ENCODE measurements at places on chromosomes 2 and 18. TPM values are rescaled to one million over a fixed set of nuclear protein-coding genes. Genes with fewer than 3 reads are reported as not detected.

ACVR2A gene
- 36.3 TPM for total RNA-seq

DNA sequence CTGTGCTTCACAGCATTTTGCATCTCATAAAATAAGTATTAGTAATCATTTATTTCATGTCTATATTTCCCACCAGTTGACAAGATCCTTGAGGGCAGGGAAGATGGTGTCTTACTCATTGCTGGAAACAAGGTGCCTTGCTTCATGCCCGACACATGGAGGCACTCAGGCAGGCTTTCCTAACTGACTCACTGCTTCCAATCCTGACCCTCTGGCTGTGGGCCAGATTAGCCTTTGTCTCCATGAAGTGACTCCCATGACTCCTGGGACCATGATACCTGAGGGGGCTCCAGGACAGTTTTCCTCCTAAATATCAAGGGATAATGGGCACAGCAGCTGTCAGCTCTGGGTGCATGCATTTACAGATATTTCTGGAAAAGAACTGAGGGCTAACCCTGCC, 275.1 kb downstream of the AGPS start:
- no peak for DNase-seq

MAP2 gene
- total RNA-seq: 5.7 TPM

DNA sequence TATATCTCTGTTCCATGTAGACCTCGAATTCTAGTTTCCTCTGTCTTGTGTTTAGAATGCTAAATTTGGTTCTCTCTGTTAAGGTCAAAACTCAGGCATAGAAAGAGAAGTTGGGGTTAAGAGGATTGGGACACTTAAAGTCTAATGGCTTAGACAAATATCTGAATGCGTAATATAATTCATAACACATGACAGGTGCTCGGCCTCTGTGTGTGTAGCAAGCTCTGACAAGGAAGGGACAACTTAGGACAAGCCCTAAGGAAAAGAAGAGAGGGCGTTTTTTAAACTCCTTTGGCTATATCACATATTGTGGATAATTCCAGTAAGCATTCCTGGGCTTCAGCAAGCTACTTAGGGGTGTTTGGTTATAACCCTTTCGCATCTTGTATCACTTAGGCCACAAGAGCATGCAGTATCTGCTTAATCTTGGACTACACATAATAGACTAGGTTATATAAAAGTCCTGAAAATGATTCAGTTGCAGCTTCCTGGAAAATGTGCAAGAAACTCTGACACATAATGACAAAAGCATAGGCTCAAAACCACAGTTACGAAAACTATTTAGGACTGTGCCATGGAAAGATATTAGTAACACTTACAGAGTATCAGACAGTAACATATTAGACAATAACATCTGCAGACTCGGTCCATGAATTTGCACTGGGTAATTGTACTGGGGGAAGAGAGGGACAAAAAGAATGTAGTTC, 16.1 kb upstream of the CREB1 start:
- peak; percentile 85 for DNase-seq

- DNase-seq: no peak
Measured at GRCh38 chr18:3472681-3473544, 22.9 kb downstream of the TGIF1 start.

DNA sequence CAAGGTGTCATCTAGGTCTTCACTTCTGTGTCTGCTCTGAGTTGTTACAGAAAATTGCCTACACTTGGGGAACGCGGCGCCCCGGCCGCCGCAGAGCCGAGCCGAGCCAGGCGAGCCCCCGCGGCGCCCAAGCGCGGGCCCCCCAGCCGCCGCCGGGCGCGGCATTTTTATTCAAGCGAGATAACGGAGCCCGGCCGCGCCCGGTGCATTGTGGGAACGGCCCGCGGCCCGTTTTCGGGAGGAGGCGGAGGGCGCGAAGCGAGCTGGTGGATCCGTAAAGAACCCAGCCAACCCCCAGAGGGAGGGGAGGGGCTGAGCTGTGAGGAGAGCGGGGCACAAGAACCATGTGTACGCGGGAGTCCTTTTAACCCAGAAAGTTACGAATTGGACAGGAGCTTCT, 191.8 kb downstream of the FTCDNL1 start:
- peak; percentile 64 for DNase-seq

DNA sequence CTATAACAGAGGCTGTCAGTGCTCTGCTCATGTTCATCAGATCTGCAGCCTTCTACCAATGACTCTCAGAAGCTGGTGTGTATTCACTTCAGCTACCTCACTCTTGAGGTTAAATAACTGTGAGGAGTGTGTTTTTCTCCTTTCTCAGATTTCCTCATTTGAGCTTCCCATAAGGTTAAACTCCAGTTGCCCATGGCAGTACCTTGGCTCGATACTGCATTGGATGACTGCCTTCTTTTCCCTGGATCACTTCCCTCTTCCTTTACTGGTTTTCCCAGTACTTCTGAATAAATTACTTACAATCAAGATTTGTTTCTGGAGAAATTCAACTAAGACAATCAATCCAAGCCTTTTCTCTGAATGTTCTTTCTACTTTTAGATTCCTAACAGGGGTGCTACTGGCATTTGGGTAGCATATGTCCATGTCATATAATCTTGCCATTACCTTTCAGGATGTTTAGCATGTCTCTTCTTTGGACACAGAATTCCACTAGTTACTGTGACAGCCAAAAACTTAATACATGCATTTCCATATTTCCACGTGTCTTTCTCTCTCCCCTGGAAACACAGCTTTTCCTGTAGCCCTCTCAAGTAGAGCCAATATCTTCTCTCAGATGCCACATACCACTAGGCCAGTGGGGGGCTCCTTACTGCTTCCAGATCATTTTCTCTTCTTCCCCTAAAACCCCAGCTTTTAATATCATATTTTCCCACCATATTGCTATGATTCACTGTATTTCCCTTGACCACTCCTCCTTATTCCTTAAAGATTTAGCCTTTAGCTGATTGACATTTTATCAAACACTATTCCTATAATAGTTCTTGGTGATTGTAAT, 15.0 kb upstream of the SPOPL start:
- no peak for DNase-seq

GRCh38 chr2:172822585-172822984, 86.9 kb downstream of the RAPGEF4 start:
- no peak for DNase-seq

GRCh38 chr2:162072181-162072702, 1.8 kb downstream of the DPP4 start:
- DNase-seq: peak; percentile 27
